ENCODE measurements at places on chromosomes 6 and 20. TPM values are rescaled to one million over a fixed set of nuclear protein-coding genes. Genes with fewer than 3 reads are reported as not detected.

The KCNK5 gene
- total RNA-seq = not detected

GRCh38 chr6:15796844-15797243, 134.0 kb upstream of the DTNBP1 start:
- H3K27ac ChIP-seq = no peak overlapping the region
- DNase-seq = no peak
- H3K36me3 ChIP-seq = no peaks in the 10 kb centered on the region
- H3K4me3 ChIP-seq = no peak overlapping the region
- H3K27me3 ChIP-seq = no peaks in the 10 kb centered on the region

- no peak overlapping the region for H3K27ac ChIP-seq
- no peak overlapping the region for H3K4me3 ChIP-seq
- H3K27me3 ChIP-seq = no peaks in the 10 kb centered on the region
- H3K36me3 ChIP-seq = no peaks in the 10 kb centered on the region
- no peaks in the 10 kb centered on the region for H3K4me1 ChIP-seq
- no peak for DNase-seq
Measured at GRCh38 chr6:152595499-152595898, 41.7 kb downstream of the SYNE1 start.

DNA sequence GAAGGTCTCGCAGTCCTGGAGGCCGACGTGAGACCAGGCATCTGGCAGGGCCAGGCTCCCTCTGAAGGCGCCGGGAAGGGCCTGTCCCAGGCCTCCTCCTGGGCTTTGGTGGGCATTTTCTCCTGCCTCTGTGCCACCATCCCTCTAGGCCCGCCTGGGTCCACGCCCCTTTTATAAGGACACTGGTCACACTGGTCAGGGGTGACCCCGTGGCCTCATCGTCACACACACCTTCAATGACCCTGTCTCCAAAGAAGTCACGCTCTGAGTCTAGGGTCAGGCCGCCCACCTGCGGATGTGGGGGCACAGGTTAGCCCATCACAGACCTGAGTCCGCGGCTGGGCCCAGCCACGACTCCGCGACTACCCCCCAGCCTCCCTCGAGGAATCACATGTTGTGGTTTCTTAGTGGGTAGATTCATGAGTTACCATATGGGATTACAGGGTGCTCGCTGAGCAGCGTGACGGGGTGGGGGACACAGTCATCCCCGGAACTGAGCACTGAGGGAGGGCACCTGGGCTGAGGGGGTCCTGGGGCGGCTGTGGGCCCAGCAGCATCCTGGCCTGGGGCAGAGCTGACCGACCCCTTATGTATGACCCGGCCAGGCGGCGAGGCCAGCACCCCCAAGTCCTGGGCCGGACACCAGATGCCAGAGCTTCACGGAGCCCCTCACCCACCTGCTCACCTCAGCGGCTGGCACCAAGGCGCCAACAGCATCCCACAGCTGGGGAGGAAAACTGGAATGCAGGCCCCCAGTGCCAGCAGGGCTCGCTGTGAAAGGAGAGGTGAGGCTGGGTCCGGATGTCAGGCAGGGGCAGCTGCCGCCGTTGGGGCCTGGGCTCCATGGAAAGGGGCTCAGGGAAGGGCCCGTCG, 115.9 kb downstream of the DLL1 start:
- no peaks in the 10 kb centered on the region for H3K36me3 ChIP-seq
- H3K4me1 ChIP-seq = no peaks in the 10 kb centered on the region
- DNase-seq = no peak
- H3K4me3 ChIP-seq = no peak overlapping the region

DNA sequence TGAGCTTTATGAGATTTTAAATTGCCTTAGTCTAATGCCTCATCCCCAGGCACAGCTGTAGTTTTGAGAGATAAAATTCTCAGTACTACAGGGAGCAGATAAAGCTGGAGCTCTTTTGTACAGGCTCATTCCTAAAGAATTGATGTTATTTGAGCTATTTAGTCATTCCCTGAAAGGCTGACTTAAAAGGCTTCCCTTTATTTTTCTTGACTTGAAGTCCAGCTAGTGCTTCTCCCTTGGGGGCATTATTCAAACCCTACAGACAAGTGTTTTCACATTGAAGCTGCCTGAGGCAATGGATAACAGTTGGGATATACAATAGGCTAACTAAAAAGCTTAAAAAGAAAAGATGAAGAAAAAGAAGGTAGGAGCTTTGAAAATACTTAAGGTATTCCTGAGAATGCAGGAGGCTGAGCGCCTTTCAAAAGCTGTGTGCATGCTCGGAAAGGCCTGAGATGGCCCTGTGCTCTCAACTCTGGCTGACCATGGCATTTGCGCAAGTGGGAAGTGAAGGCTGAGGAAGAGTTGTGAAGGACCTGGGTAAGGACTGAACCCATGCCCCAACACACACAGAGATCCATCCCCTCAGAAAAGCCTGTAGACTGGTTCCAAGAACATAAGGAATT, 315.1 kb downstream of the SMOC2 start:
- no peaks in the 10 kb centered on the region for H3K27me3 ChIP-seq
- H3K36me3 ChIP-seq = no peaks in the 10 kb centered on the region

- H3K27ac ChIP-seq = no peak overlapping the region
- DNase-seq = no peak
- peaks cover 29% of the 10 kb centered on the region for H3K4me1 ChIP-seq
- peaks cover 58% of the 10 kb centered on the region for H3K27me3 ChIP-seq
Measured at GRCh38 chr6:75210885-75211739, 5.3 kb upstream of the COL12A1 start.

- H3K36me3 ChIP-seq = no peaks in the 10 kb centered on the region
- H3K4me1 ChIP-seq = no peaks in the 10 kb centered on the region
- no peak overlapping the region for H3K4me3 ChIP-seq
- no peak overlapping the region for H3K27ac ChIP-seq
- no peaks in the 10 kb centered on the region for H3K27me3 ChIP-seq
Measured at GRCh38 chr6:102149191-102149590, 755.7 kb downstream of the GRIK2 start.

The CD93 gene
- not detected for total RNA-seq

The KCNS1 gene
- not detected for total RNA-seq

DNA sequence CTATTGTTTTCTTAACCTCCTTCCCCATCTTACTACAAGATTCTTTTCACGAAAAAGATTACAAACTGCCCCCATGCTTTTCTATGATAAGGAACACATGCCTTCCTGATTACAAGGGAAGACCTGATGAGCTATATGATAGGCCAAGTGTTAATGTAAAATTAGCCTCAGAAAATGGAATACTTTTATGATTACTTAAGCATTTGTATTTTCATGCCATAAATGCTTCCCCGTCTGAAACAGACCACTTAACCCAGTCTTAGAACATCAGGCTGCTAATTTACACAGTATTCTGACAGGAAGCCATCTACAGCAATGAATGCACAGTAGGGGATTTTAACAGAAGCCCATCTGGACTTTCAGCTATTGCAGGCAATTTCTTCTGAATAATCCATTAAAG, 274.9 kb downstream of the HAO1 start:
- H3K4me3 ChIP-seq = no peak overlapping the region
- no peaks in the 10 kb centered on the region for H3K36me3 ChIP-seq
- no peak overlapping the region for H3K27ac ChIP-seq
- no peaks in the 10 kb centered on the region for H3K27me3 ChIP-seq

- no peaks in the 10 kb centered on the region for H3K27me3 ChIP-seq
- peaks cover 9% of the 10 kb centered on the region for H3K36me3 ChIP-seq
- peaks cover 26% of the 10 kb centered on the region for H3K4me1 ChIP-seq
- peak overlapping the region; percentile 46 for H3K27ac ChIP-seq
- no peak for DNase-seq
Measured at GRCh38 chr6:139361211-139361610, 13.2 kb downstream of the CITED2 start.

GRCh38 chr6:21213492-21213891, 380.1 kb upstream of the SOX4 start:
- H3K4me1 ChIP-seq = peaks cover 24% of the 10 kb centered on the region
- no peak overlapping the region for H3K27ac ChIP-seq
- no peaks in the 10 kb centered on the region for H3K27me3 ChIP-seq
- peaks cover 37% of the 10 kb centered on the region for H3K36me3 ChIP-seq
- H3K4me3 ChIP-seq = no peak overlapping the region

The ELOVL2 gene
- not detected for total RNA-seq

GRCh38 chr6:18820725-18821124, 433.6 kb downstream of the RNF144B start:
- no peaks in the 10 kb centered on the region for H3K36me3 ChIP-seq
- no peak overlapping the region for H3K4me3 ChIP-seq
- DNase-seq = no peak

DNA sequence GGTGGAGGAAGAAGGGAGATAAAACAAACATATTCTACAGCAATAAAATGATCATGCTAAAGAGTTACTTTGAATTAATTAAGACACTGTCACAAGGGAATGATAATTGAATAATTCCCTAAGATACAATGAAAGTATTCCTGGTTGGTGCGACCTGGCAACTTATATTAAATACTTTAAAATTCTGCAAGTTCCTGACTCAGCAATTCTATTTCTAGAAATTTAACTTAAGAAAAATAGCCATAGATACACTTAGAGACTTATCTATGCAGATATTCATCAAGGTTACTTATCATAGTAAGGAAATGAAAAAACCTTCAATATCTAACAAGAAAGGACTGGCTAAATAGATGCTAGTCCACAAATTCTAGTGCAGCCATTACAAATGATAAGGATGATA, 156.0 kb downstream of the BACH2 start:
- H3K36me3 ChIP-seq = peaks cover 30% of the 10 kb centered on the region
- DNase-seq = no peak
- H3K27ac ChIP-seq = no peak overlapping the region
- peaks cover 79% of the 10 kb centered on the region for H3K4me1 ChIP-seq

DNA sequence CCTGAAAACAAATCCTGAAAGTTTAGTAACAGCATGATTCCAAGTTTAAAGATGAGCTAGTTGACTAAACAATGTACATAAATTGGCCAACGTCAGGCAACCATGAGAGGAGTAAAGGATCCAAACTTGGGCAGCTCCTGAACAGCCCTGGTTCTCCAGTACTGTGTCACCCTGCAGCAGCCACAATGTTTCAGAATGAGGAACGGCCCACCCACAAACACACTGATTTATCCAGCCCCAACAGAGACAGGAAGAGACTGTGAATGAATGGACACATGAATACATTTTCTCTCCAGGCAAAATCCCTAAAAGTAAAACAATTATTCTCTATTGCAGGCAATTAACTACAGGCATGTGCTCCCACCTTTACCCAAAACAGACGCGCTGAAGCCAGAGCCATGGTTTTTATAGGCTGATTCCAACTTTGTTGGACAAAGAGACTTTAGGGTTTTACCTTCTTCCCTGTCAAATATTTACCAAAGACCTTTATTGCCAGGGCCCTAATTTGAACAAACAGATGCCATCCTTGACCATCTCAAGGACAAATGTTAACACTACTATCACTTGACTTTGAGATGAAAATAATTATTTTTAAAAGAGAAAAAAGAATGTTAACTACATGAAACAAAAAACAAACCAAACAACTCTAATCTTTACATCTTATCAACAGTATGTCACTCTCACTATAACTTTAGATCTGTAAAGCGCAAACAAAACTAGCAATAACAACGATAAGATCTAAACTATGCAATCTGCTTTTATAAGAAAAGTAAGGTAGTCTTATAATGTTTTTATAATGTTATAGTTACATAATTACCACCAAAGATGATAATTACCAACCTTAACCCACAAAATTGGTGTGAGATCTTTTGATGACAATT, 22.9 kb downstream of the CNKSR3 start:
- H3K4me3 ChIP-seq = no peak overlapping the region
- no peak for DNase-seq
- no peak overlapping the region for H3K27ac ChIP-seq

The WFDC2 gene
- not detected for total RNA-seq

The PKHD1 gene
- total RNA-seq = not detected

GRCh38 chr6:36064770-36065396, 37.3 kb downstream of the MAPK14 start:
- H3K4me1 ChIP-seq = peaks cover 29% of the 10 kb centered on the region
- H3K27ac ChIP-seq = no peak overlapping the region
- peaks cover 43% of the 10 kb centered on the region for H3K36me3 ChIP-seq

The MEP1A gene
- not detected for total RNA-seq

The CDC25B gene
- total RNA-seq = 24.3 TPM

The ADGRF1 gene
- not detected for total RNA-seq

Data from activated B cell treated with CpG ODN at 0.5 μM for 24 hours (primary cell).